Thymus (tissue), 14 donors: ENCODE measurements at places on chromosomes 2 and 18.

DNA sequence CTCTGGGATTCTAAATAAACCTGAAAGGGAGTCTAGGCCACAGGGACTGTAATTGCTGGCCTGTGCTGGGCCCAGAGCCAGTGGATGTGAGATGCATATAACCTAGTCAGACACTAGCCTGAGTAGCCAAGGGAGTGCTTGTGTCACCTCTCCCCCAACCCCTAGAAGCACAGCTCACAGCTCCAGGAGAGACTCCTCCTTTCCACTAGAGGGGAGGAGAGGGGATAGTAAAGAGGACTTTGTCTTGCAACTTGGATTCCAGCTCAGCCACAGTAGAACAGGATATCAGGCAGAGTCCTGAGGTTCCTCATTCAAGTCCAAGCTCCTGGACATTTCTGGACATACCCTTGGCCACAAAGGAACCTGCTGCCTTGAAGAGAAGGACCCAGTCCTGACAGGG, 18.4 kb upstream of the EVA1A start:
- no peak for DNase-seq
- no peak overlapping the region for H3K27ac ChIP-seq
- H3K4me1 ChIP-seq: no peaks in the 10 kb centered on the region
- no peaks in the 10 kb centered on the region for H3K36me3 ChIP-seq
- H3K27me3 ChIP-seq: no peaks in the 10 kb centered on the region

- H3K4me3 ChIP-seq: no peak overlapping the region
- no peaks in the 10 kb centered on the region for H3K36me3 ChIP-seq
- H3K27ac ChIP-seq: no peak overlapping the region
- H3K4me1 ChIP-seq: peaks cover 57% of the 10 kb centered on the region
Measured at GRCh38 chr2:128489526-128490273, 171.0 kb upstream of the HS6ST1 start.

DNA sequence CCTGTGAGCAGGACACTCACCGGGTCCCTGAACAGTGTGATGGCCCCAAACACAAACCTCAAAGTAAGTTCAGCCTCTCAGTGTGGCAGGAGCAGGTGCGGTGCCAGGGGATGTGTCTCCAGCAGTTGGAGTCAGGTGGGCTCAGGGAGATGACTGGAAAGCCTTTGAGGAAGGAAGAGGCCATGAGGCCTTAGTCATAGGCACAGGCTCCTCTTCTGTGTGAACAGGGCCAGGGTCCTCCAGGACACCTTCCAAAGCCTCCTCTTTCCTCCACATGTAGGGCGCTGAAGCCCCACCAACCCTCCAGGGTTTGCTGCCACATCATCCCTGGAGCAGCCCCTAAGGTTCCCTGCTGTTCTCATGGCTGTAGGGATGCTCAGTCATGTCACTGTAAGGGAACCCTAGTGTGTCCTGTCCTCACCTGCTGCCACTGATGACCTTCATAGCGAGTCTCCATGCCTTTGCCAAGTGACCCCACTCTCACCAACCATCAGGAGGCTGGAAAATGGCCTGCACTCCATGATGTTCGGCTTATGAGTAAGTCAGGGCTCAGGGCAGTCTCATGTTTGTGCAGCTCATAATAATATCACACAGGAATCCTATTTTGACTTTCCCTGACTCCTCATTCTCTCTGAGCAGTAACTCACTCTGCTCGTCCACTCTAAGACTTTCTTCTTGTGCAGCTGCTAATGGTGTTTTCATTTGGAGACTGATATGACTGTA, 1152.9 kb downstream of the RPIA start:
- no peak for DNase-seq
- H3K4me1 ChIP-seq: no peaks in the 10 kb centered on the region
- H3K36me3 ChIP-seq: no peaks in the 10 kb centered on the region
- no peaks in the 10 kb centered on the region for H3K27me3 ChIP-seq

- H3K36me3 ChIP-seq: no peaks in the 10 kb centered on the region
- no peak for DNase-seq
Measured at GRCh38 chr2:34799556-34799955, 1200.5 kb upstream of the FAM98A start.

DNA sequence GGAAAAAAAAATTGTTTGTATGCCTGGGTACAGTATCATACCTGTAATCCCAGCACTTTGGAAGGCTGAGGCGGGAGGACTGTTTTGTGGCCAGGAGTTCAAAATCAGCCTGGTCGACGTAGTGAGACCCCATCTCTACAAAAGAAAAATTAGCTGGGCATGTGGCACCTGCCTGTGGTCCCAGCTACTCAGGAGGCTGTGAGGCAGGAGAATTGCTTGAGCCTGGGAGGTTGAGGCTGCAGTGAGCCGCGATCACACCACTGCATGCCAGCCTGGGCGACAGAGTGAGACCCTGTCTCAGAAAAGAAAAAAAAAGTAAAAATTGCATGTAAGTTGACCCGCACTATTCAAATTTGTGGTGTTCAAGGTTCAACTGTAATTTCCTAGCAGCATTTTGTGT, 32.9 kb downstream of the YIPF4 start:
- no peak overlapping the region for H3K27ac ChIP-seq
- DNase-seq: no peak
- H3K36me3 ChIP-seq: peaks cover 20% of the 10 kb centered on the region
- no peak overlapping the region for H3K4me3 ChIP-seq
- no peaks in the 10 kb centered on the region for H3K4me1 ChIP-seq
- no peaks in the 10 kb centered on the region for H3K27me3 ChIP-seq

GRCh38 chr2:26585100-26585499, 56.1 kb downstream of the CIB4 start:
- H3K4me1 ChIP-seq: no peaks in the 10 kb centered on the region
- H3K4me3 ChIP-seq: no peak overlapping the region
- no peak for DNase-seq
- no peak overlapping the region for H3K27ac ChIP-seq
- peaks cover 64% of the 10 kb centered on the region for H3K27me3 ChIP-seq

DNA sequence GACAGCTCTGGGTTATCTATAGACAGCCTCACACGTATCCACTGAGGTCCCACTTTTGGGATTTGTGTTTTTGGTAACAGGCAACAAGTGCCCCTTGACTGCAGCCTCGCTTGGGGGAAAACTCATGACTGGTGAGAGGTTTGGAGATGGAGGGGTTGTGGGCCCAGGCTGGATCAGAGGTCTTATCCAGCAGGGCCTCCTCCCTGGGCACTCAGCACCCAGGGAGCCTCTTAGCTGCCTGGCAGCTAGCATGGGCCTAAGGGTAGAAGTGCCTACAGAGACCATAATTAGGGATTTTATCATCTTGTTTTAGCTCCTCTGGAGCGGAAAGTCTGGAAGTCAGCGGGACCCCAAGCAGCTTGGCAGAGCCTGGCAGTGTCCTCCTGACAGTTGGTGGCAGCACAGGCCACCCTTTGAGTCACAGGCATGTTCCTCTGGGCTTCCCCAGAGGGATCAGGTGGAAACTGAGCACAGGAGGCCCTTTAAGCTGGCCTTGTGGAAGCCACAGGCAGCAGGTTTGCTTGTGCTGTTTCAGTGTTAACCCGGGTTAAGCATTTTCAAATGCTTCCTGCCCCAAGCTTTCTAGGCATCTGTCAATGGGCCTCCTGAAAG, 143.1 kb downstream of the KCTD1 start:
- H3K27ac ChIP-seq: no peak overlapping the region
- no peak overlapping the region for H3K4me3 ChIP-seq
- H3K36me3 ChIP-seq: no peaks in the 10 kb centered on the region
- DNase-seq: no peak

DNA sequence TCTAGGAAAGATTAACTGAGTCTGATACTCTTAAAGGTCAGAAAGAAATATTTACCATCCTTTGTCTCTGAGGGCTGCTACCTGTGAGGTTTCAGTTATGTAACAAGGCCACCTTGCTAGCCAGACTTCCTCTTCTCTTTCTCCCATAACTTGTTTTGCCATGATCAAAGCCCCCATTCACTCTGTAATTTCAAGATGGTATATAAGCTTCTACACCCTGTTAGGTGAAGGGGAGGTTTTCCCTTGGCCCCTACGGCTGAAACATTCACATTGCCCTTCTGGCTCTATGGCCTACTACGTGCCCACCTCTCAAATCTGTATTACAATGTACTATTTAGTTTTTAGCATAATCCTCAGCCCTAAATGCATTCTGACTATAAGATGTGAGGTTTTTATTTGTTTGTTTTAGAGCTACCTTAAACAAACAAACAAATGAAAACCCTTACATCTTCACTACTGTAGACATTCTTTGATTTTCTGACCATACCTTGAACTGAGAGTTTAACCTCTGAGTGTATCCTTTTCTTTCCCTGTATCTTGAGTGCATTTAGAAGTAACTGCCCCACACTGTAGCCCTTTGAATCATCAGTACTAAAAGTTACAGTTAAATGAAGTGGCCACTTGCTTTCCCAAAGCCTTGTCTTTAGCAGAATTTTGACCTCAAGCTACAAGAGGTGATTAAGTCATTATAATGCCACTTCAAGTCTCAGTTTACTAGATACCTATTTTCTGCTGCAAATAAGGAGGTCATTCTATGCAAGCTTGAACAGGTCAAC, 332.2 kb downstream of the SOCS6 start:
- H3K4me1 ChIP-seq: peaks cover 17% of the 10 kb centered on the region
- no peak for DNase-seq
- H3K36me3 ChIP-seq: no peaks in the 10 kb centered on the region
- no peak overlapping the region for H3K27ac ChIP-seq
- no peak overlapping the region for H3K4me3 ChIP-seq

DNA sequence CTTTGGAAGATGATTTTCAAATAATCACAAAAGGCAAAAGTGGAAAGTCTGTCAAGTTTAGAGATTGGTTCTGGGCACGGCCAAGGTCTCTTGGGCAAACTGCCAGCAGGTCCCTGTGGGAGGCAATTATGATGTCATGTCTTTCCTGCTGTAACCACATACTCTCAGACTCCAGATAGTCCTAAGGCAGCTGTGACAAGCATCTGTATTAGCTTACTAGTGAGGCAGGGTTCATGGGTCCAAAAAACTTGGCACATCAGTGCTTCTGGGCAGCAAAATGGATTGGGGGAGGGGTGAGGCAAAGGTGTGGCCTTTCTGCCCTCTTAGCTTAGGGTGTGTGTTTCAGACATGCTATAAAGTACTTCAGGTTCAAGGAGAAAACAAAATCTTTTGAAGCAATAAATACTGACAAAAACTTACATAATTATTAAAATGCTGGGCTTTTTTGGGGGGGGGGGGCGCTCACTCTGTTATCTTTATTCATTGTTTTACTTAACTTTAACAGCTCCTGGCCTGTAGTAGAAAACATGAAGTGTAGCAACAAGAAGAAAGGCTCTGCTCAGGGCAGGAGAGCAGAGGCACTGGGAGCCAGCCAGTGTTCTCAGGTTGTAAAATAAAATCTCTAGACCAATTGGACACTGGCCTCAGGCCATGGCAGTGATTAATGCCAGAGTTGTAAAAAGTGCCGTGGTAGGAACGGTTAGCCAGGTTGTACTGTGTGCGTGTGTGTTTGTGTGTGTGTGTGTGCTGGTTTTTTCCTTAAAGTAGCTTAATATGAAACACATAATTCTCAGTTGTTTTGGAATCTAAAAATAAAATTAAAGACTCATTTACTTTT, 14.3 kb upstream of the TANC1 start:
- H3K27me3 ChIP-seq: no peaks in the 10 kb centered on the region
- peaks cover 3% of the 10 kb centered on the region for H3K4me1 ChIP-seq
- H3K4me3 ChIP-seq: no peak overlapping the region
- DNase-seq: no peak
- peak overlapping the region; percentile 13 for H3K27ac ChIP-seq
- no peaks in the 10 kb centered on the region for H3K36me3 ChIP-seq

GRCh38 chr2:10947005-10947440, 35.3 kb downstream of the KCNF1 start:
- no peak overlapping the region for H3K27ac ChIP-seq
- H3K36me3 ChIP-seq: no peaks in the 10 kb centered on the region
- no peaks in the 10 kb centered on the region for H3K4me1 ChIP-seq
- DNase-seq: no peak
- H3K27me3 ChIP-seq: peaks cover 31% of the 10 kb centered on the region
- no peak overlapping the region for H3K4me3 ChIP-seq

DNA sequence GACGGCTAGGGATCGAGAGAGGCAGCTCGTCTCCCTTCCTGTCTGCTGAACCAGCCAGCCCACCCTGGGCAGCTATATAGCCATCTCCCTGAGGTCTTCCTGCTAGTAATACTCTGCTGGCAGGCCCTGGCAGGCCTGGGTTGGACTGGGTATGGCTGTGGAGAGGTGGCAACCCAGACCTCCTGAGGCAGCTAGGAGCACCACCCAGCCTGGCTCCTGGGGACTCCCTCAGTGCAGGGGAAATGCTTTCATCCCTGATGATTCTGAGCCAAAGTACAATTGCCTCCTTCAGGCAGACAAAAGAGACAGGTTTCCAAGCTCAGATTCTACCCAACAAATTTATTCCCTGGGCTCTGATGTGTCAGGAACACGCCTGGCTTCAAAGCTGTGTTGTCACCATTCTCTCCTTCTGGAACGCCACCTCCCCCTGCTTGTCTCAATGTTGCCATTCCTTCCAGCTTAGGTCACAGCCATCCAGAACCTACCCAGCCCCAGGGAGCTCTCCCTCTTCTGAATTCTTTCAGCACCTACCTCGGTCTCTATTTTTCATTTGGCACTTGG, 4.7 kb upstream of the DNAJB2 start:
- no peaks in the 10 kb centered on the region for H3K36me3 ChIP-seq
- H3K4me3 ChIP-seq: no peak overlapping the region
- DNase-seq: no peak
- peaks cover 26% of the 10 kb centered on the region for H3K27me3 ChIP-seq

DNA sequence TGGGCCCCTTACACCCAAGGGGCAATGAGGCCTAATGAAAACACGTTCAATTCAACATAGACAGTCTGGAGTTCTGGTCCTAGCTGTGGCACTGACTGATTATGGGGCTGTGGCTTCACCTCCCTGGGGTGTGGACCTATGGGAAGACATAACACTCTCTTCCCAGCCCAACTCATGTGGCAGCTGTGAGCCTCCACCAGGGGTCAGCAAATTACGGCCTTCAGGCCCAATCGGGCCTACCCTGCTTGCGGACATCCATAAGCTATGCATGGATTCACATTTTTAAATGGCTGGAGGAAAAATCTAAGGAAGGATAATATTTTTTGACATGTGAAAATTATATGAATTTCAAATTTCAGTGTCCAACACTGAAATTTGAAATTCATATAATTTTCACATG, 101.3 kb downstream of the LOXHD1 start:
- H3K4me3 ChIP-seq: no peak overlapping the region
- H3K27ac ChIP-seq: no peak overlapping the region
- H3K36me3 ChIP-seq: no peaks in the 10 kb centered on the region
- no peaks in the 10 kb centered on the region for H3K27me3 ChIP-seq

DNA sequence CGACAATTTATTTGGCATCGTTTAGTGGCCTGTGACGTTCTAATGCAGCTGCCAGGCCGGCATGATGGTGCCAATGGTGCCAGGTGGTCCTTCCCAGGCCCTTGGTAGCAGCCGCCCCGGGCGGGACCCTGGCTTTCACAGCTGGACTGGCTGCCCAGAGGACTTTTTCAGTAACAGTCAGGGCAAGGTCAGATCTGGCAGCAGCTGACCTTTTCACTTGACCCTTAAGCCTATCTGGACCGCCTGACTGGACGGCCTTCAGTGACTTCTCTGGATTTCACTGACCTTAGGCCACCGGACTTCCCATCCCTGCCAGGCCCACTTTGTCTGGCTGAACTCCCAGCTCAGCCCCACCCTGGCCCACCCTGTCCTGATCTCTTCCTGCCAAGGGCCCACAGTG, 15.9 kb downstream of the TRIB2 start:
- H3K27me3 ChIP-seq: no peaks in the 10 kb centered on the region
- H3K36me3 ChIP-seq: peaks cover 57% of the 10 kb centered on the region
- H3K4me1 ChIP-seq: peaks cover 16% of the 10 kb centered on the region
- no peak overlapping the region for H3K27ac ChIP-seq
- H3K4me3 ChIP-seq: no peak overlapping the region
- DNase-seq: no peak

GRCh38 chr2:231810905-231811304, 24.7 kb downstream of the COPS7B start:
- peaks cover 39% of the 10 kb centered on the region for H3K36me3 ChIP-seq
- H3K4me1 ChIP-seq: no peaks in the 10 kb centered on the region
- no peak overlapping the region for H3K4me3 ChIP-seq
- no peak for DNase-seq
- H3K27ac ChIP-seq: no peak overlapping the region
